HuH-7.5 (cell line): ENCODE measurements at places on chromosomes 11 and 22.
A peak's percentile ranks its signal among the peaks of the same experiment; 100 is the strongest.

- DNase-seq: no peak
Measured at GRCh38 chr22:23267226-23268043, 87.1 kb downstream of the BCR start.

DNA sequence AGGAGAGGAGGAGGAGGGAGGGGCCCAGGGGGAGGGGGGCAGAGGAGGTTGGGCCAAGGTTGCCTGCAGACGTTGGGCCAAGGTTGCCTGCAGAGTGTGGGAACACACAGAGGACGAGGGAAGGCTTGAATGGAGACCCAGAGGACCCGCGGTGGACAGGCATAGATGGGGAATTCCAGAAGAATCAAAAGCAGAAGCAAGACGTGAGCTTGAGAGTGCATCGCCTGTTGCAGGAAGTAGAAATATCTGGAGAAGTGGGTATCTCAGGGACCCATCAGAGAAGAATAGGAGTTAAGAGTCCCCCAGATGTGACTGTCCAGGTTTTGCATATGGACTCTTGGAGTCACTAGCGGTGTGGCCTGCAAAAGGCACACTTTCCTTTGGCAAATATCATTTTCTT lies 670.2 kb downstream of the TBC1D22A start:
- no peak for DNase-seq

- no peak for DNase-seq
Measured at GRCh38 chr11:116980136-116980793, 118.0 kb downstream of the SIK3 start.

DNA sequence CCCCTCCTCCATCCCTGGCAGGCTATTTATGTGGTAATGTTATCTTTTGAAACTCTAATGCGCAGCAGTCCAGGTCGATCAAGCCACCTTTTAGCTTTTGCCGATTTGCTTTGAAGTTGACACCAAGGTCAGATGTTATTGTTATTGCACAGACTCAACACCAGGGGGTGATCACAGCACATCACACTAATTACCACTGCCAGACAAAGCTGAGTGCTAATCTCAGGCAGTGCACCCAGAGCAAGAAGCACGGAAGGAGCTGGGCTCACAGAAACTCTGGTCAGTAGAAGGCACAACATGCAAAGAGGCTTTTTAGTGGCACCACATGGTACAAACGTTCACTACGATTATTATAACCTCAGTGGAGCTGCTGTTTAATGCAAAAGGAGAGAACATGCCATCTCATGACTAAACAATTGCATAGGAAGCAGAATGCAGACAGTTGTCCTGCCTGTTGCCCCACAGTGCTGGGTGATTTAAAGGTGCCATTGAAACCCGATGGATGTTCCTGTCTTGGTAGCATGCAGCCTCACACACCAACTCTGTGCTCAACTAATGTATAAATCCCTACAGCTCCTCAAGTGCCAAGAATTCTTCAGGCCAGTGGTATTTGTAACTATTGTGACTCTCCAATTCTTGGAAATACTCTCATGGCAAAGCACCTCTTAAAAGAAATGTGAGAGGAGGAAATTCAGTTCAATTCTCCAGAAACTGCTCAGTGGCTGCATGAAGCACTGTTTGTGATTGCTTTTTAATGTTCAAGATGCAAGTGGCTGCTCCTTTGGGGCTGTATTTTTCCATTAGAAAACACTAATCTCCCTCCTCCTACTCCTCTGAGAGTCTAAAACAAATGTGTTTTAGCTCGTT lies 353.9 kb upstream of the DDI1 start:
- peak; percentile 4 for DNase-seq

DNA sequence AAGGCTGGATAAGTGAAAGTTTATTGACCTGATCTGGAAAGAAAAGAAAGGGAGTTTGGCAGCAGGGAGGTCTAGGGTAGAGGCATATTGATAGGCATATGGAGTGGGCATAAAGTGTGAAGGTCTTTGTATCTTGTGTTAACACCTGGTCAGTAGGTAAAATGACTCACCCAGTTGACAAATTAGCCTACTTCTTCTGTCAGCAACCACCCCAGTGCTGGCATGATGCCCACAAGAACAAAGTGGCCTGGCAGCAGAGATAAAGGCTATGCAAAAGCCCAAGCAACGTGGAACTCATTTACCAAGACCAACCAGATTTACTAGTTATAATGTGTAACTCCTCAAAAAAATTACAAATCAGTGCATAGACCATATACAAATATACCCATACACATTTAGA lies 4.9 kb downstream of the OR10A3 start:
- no peak for DNase-seq

DNA sequence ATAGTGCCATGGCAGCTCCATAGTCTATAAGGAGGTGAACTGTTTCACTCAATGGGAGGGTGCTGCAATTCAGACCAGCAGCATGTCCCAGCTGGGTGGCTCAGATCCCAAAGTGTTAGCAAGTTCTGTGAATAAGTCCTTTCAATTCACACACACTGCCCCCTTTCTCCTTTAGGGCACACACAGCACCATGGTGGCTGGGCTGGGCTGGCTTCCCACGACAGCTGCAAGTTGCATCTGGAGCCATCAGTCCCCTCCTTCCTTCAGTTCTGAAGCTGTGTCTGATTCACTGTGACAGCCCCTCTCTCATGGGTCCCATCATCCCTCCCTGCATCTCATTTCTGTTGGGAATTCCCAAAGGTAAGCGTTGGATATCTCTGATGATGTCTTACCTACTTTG lies 324.1 kb upstream of the NCAM1 start:
- no peak for DNase-seq

GRCh38 chr11:93368022-93368421 lies 37.5 kb downstream of the DEUP1 start:
- DNase-seq: no peak

GRCh38 chr22:40216041-40216756 lies 38.5 kb downstream of the TNRC6B start:
- no peak for DNase-seq

DNA sequence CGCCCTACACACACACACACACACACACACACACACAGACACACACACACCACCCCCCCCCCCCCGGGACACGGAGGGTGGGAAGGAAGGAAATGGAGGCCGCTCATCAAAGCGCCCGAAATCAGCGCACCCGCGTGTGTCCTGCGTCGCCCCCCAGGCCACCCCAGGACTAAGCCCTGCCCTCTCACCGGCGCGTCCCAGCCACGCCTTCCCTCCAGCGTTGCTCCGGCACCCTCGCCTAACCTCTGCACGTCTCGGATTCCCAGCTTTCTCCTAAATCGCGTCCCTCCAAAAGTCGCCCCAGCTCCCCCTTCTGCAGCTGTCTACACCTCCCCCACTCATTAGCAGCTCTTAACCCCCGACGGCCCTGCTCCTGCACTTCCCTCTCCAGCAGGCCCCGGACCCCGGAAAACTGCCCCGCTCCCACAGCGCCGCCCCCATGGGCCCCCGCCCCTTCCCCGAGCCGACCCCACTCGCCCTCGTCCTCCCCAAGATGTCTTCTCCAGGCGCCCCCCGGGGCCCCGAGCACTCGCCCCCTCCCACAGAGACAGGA lies 557 bp downstream of the PACSIN2 start:
- DNase-seq: no peak

- DNase-seq: no peak
Measured at GRCh38 chr11:130908770-130909625, 7.3 kb downstream of the SNX19 start.

DNA sequence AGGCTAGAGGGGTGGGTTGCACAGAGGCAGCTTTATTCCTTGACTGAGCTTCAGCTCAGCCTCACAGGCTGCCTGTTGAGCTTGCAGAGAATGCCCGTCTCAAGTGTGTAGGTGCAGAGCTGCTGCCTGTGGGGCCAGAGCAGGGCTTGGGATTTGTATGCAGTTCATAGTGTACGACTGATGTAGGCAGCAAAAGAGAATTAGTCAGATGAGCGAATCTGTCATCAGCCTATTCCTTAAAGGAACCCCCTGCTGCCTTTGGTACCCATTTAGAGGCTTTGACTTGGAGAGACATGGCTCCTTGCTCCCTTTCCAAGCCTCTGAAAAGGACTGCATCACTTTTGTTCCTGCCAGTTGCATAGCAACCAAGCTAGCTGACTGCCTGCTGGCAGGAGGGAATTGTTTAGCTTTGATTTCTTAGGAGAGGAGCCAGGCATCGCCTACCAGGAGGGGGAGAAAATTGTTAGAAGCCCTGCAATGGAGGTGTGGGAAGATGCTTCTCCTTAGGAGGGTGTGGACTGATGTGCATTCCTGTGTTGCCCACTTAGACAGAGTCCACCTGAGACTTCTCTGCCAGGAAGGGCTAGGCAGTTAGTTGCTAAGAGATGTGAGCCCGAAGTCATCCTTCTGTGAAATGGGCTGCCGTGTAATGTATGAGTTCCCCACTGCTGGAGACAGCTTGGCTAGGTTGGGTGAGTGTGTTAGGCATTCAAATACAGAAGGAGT lies 10.9 kb downstream of the ACO2 start:
- DNase-seq: no peak

DNA sequence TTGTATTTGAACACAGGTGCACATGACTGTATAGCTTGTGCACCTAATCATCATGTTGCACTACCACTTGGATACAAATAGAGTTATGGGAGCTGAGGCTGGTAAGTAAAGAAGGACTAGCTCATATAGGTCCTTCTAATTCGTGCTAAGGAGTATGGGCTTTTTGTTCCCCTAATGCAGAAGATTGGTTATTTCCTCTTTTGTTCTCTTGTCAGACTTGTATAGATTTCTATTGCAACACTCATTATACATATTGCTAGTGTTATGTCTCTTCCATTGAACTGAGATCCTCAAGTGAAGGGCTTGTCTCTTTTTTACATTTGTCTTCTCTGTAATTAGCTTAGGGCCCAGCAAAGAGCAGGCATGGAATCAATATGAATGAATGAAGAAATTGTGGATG lies 54.1 kb upstream of the ARHGAP20 start:
- no peak for DNase-seq

GRCh38 chr22:47125603-47126002 lies 363.2 kb downstream of the TBC1D22A start:
- no peak for DNase-seq
